ENCODE measurements at places on chromosomes 3 and 15. TPM values are rescaled to one million over a fixed set of nuclear protein-coding genes. Genes with fewer than 3 reads are reported as not detected.

SEMA5B gene
- total RNA-seq, result not detected

SPRED1 gene
- 67.6 TPM for total RNA-seq

PIERCE2 gene
- 9.9 TPM for total RNA-seq

RHOV gene
- total RNA-seq, result 0.20 TPM

AHSG gene
- total RNA-seq, result not detected

CLDN16 gene
- not detected for total RNA-seq

LHFPL4 gene
- not detected for total RNA-seq

CDAN1 gene
- 12.0 TPM for total RNA-seq

LSAMP gene
- total RNA-seq, result 0.59 TPM

PPARG gene
- total RNA-seq, result 7.8 TPM

LNP1 gene
- total RNA-seq, result 10.0 TPM

TNFAIP8L3 gene
- 0.48 TPM for total RNA-seq

GP9 gene
- not detected for total RNA-seq

SEMA3B gene
- 5.6 TPM for total RNA-seq

USP13 gene
- 13.8 TPM for total RNA-seq

Measured in RPMI7951 (cell line).